ENCODE measurements at places on chromosomes 3 and 15.
A peak's percentile ranks its signal among the peaks of the same experiment; 100 is the strongest.

DNA sequence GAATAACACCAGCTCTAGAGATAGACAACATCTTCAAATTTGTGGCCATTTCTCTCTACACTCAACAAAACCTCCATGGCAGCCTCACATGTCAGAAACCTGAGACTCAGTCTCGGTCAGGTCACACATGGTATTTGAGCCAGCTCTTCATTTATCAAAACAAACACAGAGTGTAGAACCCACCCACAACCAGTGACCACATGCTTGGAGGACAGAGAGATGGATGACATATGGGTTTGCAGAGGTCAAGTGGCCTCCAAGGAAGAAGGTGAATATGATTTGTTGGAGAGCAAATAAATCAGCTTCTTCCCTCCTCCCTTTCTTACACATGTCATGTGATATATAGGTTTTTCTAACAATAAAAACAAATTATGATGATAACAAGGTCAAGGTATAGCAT lies 278.1 kb upstream of the LRTM1 start:
- DNase-seq: no peak

DNA sequence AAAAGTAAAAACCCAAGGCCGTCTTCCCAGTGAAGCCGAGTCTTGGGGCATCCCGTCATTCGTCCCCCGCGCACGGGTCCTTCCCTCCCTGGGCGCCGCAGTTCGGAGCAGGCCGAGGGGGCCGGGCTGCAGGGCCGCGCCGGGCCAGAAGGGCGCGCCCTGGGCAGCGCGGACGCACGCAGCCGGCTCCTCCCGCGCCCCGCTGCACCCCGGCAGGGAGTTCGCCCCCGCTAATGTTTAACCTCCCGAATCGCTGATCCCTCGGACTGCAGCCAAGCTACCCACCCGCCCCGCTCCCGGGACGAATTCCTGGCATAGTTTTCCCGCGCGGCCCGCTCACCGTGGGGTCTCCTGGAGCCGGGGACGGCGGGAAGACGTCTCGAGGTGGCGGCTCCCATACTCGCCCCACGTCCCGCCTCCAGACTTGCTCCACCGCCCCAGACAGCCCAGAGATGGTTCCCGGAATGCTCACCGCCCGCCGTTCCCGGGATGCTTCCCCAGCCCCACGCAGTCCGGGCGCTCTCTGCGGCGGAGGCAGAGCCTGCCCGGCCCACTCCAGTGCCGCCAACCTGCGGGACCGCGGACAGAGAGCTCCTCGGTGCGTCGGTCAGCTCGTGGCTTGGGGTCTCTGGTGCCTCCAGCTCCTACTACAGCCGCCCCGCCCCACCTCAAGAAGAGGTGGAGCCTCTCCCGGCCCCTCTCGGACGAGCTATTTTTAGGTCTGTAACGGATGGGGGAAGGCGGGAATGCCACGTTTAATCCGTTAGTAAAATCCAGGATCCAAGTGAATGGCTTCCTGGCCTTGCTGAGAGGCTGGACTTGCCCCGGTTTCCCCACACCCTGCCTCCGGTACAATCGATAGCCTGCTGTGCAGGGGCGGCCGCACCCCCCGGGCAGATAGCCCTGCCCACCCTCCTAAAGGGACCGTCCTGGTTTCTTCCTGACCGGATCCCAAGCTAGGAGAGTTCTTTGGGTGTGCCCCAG lies at the start of gene DZIP1L:
TSS of gene DZIP1L (minus strand) at position 621 of the 984 bp plus-strand sequence. CDS start 11,637 bp downstream, outside the sequence.
- peak; percentile 69 for DNase-seq

- DNase-seq: no peak
Observed at GRCh38 chr15:80533790-80534333, 129.7 kb downstream of the ARNT2 start.

DNA sequence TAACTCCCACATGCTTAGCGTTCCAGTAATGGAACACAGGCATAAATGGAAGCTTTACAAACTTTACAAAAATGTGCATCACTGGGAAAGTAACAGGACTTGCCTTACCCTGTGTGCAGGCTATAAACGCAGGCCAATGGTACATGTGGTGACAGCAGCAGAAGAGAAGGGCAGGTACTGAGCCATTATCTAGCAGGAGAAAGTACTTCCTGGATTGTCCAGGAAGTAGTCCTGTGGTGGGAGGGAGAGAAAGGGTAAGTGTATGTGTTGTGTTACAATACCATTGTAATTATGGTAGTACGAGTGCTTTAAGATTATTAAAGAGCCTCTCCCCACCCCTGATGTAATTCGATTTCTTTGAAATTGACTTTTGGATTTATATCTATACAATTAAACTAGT lies 5.3 kb downstream of the ATP1B3 start:
- no peak for DNase-seq

DNA sequence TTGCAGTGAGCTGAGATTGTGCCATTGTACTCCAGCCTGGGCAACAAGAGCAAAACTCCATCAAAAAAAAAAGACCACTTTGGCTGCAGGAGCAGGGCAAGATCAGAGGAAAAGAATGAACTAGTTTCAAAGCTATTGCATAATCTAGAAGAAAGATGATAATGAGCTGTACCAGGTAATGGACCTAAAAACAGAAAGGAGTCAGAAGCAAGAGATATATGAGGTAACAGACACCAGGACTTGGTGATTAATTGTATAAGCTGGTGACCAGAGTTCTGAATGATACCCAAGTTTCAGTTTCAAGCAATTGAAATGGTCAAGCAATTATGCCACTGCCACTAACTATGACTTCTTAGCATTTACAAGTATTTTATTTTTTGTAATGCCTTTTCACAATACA lies 2.9 kb downstream of the POLQ start:
- DNase-seq: no peak

GRCh38 chr3:18389108-18389733 lies 35.9 kb downstream of the SATB1 start:
- no peak for DNase-seq

- no peak for DNase-seq
Observed at GRCh38 chr15:85778107-85778776, 16.5 kb downstream of the KLHL25 start.

GRCh38 chr3:100075851-100076730 lies 38.2 kb downstream of the FILIP1L start:
- DNase-seq: no peak

GRCh38 chr3:182041668-182042291 lies 330.1 kb downstream of the SOX2 start:
- no peak for DNase-seq

GRCh38 chr3:22734756-22735155 lies 468.4 kb upstream of the UBE2E2 start:
- DNase-seq: no peak

DNA sequence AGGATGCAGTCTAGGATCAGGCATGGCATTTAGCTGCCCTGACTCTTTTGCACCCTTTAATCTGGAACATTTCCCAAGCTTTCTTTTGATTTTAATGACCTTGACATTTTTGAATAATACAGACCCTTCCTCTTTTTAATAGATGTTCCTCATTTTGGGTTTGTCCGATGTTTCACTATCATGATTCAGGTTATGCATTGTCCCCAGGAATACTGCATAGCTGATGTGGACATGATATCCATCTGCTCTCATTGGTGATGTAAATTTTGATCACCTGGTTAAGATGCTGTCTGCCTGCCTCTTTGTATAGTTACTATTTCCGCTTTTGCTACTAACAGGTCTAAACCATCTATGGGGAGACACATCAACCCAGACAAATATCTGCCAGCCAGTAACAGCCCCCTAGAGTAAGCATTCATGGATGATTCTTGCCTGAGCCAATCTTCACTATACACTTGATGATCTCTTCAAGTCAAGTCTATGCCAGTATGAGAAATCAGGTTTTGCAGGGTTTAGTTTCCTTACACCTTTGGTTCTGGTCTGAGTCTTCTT lies 50.6 kb upstream of the ULK4 start:
- DNase-seq: no peak

DNA sequence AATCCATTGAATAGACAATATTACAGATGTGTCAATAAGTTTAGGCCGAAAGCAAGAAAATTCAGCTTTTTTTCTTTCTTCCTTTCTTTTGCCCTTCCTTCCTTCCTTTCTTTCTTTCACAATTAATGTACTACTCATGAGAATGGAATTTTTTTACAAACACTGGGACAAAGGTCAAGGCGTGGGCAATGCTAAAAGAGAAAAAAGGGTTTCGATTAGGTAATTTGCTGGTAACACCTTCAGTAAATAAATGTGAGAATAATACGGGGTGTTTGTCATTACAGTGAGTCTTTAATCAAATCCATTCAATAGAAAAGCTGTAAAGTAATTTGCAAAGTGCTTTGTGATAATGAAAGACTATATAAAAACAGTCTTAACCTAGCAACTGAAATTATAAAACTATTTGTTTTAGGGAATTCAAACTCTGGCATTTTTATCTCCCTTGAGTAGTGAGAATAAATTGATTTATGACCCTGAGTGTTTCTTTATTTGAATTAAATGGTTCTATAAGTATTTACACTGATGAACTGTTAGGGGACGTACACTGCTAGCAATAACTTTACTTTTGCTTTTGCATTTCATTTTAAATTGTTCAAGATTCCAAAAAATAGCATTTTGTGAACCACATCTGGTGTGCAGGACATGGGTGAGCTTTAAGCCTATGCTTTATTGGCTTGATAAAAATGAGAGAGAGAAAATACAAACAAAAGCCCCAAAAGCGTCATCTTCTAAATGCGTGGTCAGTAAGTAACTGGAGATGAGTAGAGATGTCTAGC lies 104.2 kb upstream of the THRB start:
- DNase-seq: no peak

- DNase-seq: no peak
Observed at GRCh38 chr3:104257486-104257885, 1109.2 kb upstream of the ALCAM start.

- DNase-seq: no peak
Observed at GRCh38 chr3:18252578-18252977, 172.6 kb downstream of the SATB1 start.

Data from activated CD8-positive, alpha-beta memory T cell treated with anti-CD3 and anti-CD28 coated beads for 24 hours (primary cell).